ENCODE measurements at places on chromosomes 6 and 20.
A peak's percentile ranks its signal among the peaks of the same experiment; 100 is the strongest.

DNA sequence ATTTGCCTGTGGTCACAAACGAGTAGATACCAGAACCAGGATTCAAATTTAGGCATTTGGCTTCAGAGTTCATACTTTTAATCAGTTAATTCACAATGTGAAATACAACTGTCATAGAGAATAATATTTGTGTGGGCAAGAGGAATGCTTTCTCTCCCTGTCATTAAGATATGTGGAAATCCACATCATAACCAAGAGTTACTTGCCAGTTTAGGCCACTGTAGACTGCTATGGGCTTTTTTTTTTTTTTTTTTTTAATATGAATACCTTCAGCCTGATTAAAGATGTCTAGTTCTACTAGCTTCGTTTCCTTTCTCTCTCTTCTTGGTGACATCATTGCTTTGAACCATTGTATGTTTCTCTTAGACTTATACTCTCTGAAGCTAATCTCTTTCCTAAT, 244.9 kb downstream of the ZFAND3 start:
- DNase-seq, result no peak

GRCh38 chr6:112800439-112800838, 453.3 kb downstream of the RFPL4B start:
- DNase-seq, result no peak

DNA sequence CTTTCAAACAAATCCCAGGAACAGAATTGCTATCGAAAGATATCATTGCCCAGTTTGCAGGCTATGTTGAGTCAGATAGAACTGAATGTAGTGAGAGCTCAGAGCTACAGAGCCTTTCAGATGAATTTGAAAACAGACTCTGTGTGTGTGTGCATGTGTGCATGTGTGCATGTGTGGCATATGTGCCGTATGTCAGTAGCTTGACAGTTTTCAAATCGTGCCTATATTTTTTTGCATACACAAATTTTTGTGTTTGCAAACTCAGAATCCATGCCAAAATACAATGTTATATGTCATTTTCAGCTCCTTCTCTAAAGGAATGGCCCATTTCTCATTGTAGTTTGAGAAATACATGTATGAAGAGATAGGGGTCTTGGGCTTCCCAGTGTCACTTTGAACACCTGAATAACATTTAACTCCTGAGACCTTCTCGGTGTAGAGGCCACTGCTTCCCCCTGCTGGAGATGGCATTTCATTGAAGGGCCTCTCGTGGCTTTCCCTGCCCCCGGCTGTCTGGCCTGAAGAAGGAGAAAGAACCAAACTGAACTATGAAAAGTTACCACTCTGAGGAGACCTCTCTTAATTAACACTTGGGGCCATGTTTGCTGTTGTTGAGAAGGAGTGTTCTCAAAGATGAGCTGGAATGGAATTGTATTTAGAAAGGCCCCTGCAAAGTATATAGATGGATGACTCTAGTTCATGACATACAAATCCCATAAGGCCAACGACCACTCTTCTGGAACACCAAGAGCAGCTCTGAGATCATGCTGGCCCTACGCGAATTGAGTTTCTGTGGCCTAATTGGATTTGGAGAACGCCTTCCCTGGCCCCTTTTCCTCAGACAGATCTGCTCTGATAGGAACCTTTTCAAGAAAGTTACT, 58.7 kb downstream of the VAPB start:
- DNase-seq, result peak; percentile 40

DNA sequence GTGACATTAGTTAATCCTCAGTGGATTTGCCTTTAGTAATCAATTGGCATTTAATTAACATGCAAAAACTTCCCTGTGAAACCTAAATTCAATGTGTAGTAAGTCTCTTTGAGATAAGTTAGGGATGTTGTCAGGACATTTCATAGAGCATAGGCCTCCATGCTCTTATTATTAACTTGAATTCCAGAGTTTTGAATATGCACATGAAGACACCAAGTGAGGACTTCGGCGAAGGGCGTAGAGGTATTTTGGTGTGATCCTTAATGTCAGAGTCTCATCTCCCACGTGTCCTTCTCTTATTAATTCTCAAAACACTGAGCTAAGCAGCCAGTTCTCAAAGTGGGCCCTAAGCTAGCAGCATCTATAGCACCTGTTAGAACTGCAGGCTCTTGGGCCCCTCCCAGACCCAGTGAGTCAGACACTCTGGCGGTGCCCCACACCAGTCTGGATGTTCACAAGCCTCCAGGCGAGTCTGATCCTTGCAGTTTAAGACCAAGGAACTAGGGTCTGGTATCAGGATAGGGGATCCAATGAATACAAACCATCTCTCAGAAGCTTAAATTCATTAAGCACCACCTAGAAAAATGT, 292.1 kb downstream of the QKI start:
- DNase-seq, result no peak

DNA sequence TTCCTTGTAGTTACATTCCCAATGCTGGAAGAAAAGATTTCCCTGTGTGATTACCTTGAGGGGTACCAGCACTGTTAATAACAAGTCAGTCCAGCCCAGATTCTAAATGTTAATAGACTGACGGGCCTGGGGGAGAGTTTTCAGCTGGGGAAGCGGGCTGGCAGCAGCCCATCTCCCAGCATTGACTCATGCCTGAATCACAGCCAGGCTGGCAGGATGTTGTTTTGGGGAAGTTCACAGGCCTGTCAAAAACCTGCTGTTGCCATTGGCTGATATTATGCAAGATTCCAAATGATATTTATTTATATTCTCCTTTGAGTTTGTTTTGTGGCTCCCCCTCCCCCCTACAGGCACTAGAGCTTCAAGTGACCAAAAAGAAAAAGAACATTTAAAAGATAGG, 213.9 kb upstream of the CNR1 start:
- no peak for DNase-seq

DNA sequence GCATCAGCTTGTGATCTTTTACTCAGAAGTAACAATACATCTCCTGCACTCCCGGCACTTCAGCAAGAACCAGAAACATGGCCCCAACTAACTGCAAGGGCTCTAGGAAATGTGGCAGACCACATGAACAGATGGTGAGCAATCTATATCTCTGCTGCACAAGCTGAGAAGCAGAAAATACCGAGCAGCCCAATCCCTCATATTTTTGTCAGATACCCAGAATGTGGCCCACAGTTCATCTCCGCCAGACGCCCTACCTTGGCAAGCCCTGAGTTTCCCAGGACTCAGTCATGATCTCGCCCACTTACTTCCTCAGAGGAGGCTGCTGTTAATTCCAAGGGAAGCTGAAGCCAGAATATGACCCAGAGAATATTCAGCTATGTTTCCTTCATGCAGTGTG, 63.1 kb upstream of the PHACTR1 start:
- no peak for DNase-seq

GRCh38 chr20:44748005-44748370, 2.3 kb downstream of the KCNK15 start:
- DNase-seq, result no peak

GRCh38 chr6:9532621-9533557, 882.0 kb downstream of the TFAP2A start:
- no peak for DNase-seq

DNA sequence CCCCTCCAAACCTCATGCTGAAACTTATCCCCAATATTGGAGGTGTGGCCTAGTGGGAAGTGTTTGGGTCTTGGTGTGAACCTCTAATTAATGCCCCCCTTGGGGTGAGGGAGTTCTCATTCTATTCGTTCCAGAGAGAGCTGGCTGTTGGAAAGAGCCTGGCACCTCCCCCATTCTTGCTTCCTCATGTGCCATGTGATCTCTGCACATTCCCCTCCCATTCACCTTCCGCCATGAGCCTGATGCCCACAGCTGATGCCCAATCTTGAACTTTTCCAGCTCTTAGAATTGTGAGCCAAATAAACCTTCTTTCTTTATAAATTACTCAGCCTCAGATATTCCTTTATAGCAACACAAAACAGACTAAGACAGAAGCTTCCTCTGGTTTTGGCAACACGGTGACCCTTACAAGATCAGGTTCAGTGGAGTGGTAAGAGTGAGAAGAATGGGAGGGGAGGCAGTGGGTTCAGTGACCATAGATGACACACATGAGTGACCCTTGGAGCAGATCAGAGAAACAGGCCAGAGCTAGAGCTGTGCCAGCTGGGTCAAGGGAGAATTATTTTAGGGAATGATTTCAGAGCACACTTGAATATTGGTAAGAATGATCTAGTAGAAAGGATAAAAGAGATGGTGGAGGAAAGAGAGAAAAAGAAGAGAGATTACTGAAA, 176.4 kb downstream of the LY86 start:
- DNase-seq, result no peak

DNA sequence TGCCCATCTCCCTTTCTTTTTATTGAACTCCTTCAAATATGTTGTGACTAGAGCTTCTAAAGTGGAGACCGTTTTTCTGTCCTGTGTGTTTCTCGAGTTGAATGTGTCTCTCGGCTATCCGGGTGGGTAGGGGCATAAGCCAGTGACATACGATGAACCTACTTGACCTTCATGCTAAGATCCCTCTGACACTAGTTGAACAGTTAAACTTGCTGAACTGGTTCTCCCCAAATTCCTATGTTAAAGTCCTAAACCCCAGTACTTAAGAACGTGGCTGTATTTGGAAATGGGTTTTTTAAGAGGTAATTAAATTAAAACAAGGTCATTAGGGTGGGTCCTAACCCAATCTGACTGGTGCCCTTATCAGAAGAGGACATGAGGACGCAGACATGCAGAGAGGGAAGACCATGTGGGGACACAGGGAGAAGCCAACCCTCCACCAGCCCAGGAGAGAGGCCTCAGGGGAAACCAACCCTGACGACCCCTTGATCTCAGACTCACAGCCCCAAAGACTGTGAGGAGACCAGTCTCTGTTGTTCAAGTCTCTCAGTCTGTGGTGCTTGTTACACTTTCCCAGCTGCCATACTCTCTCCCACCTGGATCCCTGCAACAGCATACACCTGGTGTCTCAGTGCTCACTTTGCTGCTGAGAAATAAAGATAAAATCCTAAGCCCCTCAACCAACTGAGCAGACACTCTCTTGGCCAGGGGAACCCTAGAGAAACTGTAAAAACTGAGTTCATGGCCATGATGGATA, 208.4 kb downstream of the MYLK4 start:
- DNase-seq, result no peak

DNA sequence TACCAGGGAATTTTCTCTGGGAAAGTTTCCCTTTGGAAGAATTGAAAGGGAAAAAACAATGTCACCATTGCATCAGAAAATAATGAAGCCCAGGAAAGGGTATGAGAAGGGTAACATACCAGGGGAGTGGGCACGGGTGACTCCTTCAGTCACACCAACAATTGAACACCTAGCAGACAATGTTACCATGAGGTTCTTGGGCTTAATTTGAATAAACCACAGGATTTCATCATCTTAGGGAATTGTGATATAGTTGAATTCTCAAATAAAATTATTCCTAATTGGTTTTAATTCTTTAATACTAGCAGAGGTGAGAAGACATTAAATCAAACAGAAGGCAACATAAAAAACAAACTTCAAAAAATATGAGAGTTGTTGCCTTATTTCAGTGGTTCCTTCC, 73.7 kb upstream of the RREB1 start:
- DNase-seq, result no peak

DNA sequence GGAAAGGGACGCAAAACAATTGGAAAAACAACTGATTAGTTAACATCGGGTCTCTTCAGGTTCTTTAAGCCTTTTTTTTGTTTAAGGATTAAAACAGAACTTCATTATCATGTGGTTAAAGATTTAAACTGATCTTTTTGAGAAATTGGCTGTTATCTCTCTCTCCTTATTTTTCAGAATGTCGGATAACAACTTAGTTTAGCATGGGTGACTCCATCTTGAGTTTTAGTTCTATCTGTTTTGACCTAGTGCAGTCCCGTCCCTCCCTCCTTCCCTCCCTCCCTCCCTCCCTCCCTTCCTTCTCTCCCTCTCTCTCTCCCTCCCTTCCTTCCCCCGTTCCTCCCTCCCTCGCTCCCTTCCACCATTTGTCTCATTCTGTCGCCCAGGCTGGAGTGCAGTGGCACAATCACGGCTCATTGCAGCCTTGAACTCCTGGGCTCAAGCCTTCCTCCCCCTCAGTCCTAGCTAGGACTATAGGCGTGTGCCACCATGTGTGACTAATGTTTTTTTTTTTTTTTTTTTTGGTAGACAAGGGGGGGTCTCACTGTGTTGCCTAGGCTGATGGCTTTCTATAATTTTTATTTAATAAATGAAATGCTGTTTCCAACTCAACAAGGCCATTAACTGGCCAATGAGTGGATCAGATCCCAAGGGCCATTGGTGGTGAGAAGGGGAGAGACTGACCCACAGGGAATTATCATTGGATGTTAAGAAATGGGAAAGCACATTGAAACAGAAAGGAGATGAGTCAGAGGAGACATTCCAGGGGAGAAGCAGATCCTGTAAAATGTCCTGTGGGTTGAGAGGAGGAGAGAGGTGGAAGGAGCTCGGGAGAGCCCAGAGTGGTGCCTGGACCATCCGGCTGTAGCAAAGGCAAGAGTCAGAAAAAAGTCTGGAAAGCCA, 13.6 kb downstream of the BAK1 start:
- no peak for DNase-seq

- DNase-seq, result no peak
These were observed 198.6 kb downstream of the ZDHHC14 start for GRCh38 chr6:157579467-157580031.

- no peak for DNase-seq
These were observed 57.8 kb downstream of the CDK5RAP1 start for GRCh38 chr20:33343521-33343920.

All from stimulated activated CD4-positive, alpha-beta T cell treated with anti-CD3 and anti-CD28 coated beads, Interleukin-4, amount 100 ng/mL, for 4 hours (primary cell).